ENCODE measurements at places on chromosomes 6 and 20. TPM values are rescaled to one million over a fixed set of nuclear protein-coding genes. Genes with fewer than 3 reads are reported as not detected.

HDGFL1 gene
- not detected for total RNA-seq

CST5 gene
- total RNA-seq, result not detected

DNA sequence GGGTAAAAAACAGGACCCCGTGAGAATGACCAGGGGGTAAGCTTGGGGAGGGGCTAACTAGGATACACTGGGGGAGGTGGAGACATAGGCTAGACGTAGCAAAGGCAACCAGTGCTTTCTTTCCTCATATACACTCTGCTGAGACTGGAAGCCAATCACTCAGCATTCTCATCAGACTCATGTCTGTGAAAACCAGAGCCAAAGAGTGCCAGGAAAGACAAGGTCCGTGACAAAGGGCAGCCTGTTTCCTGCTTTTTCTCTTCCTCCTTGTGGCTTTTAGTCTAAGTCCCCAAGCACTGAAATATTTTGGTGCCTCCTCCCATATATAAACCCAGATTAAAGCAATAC, 97.9 kb upstream of the NEDD9 start:
- DNase-seq, result no peak

COQ3 gene
- total RNA-seq, result 28.4 TPM

GRCh38 chr6:42021847-42022754, 28.2 kb upstream of the TAF8 start:
- DNase-seq, result no peak

GRCh38 chr6:158545043-158545966, 14.6 kb upstream of the TMEM181 start:
- DNase-seq, result no peak

DNA sequence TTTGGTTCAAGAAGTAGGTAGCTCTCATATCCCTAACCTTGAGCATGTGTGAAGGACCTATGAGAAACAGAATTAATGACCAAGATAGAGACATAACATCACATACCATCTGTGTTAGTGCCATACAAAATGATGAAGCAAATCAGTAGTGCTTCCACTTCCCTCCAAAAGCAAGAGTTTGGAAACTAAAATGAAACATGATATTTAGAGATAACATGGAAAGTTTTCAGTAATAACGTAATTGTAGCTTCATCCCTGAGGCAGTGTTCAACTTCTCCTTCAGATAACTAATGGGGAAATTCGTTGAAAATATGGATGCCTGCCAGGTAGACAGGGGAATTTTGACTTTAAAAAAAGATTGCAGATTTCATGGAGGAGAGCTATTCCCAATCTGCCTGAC, 248.4 kb upstream of the IRAK1BP1 start:
- no peak for DNase-seq

ZNF341 gene
- total RNA-seq, result 1.9 TPM

GRCh38 chr6:167978607-167979006, 18.9 kb upstream of the KIF25 start:
- no peak for DNase-seq

TAGAP gene
- total RNA-seq, result 0.81 TPM

DNA sequence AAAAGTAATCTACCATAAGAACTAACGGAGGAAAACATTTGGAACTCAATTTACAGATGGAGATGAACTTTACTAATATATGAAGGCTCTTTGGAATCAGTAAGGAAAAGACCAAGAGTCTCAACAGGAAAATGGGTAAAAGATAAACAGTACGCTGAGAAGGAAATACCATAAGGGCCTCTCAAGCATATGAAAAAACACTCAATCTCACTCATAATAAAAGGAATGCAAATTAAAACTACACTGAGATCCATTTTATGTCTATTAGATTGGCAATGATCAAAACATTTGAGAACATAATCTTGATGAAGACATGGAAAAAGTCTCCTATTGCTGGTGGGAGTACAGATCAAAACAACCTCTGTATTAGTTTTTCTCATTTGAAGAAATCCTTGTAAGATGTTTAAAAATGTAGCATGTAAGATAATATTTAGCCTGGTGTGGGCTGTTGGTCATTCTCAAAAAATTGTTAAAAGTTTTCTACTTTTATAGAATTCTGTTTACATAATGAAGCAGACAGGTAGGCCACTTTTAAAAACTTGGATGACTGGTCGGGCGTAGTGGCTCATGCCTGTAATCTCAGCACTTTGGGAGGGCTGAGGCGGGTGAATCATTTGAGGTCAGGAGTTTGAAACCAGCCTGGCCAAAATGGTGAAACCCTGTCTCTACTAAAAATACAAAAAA, 14.5 kb downstream of the REV3L start:
- no peak for DNase-seq

- DNase-seq, result no peak
These were observed 6.2 kb downstream of the VEGFA start for GRCh38 chr6:43776115-43776798.

DNA sequence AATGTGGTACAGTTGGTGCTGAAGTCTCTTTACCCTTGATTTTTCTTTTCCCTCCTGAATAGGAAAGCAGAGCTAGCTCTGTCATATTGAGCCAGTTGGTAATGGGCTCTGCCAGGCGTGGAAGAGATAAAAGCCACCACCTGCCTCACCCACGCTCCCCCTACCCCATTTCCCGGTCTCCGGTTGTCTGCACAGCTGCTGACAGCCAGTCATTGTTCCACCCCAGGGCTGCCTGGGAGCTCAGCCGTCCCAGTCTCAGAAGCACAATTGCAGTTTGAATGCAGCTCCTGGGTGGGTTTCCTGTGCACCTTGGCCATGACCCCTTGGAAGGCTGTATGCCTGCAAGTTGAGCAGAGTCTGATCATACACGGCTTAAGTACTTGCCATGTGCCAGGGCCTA, 675.2 kb upstream of the FLRT3 start:
- no peak for DNase-seq

SRMS gene
- not detected for total RNA-seq

Data from heart right ventricle (tissue), 16 donors.